ENCODE measurements at places on chromosomes 1 and 21.

GRCh38 chr1:95636897-95637296 lies 402.9 kb downstream of the RWDD3 start:
- no peaks in the 10 kb centered on the region for H3K4me1 ChIP-seq
- H3K36me3 ChIP-seq: no peaks in the 10 kb centered on the region
- H3K4me3 ChIP-seq: no peak overlapping the region
- H3K27ac ChIP-seq: no peak overlapping the region

DNA sequence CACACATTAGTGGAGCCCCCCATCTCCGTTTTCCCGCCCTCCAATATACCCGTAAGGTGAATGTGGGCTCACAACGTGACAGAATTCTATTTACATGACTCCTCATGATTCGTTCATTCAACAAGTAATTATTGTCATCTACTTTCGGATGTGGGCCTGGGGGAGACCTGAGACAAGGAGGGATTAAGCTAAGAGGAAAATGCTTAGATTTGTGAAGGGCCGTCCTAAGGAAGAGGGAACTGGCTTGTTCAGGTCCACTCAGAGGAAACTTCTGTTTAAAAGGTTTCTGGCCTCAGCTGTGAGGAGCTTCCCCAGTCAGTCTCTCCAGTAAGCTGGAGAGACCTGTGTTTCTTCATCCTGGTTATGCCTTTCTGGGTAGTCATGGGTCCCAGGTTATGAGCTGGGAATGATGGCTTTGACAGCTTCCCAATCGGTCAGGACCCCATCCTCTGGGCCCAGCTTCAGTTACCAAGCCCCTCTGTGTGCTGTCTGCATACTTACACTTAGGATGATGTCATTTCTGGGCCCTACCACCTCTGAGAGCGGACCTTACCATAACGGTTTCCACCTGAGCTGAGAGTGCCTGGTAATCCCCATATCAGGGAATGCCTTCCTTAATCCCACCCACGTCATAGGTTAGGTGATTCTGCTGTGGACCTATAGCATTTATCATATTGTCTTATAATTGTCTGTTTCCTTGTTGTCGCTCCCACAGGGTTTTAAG lies 687 bp upstream of the ERI3 start:
- no peak for DNase-seq
- H3K27me3 ChIP-seq: no peaks in the 10 kb centered on the region
- H3K36me3 ChIP-seq: peaks cover 8% of the 10 kb centered on the region
- H3K27ac ChIP-seq: no peak overlapping the region
- peaks cover 33% of the 10 kb centered on the region for H3K4me1 ChIP-seq
- peak overlapping the region; percentile 86 for H3K4me3 ChIP-seq

GRCh38 chr21:42330380-42331371 lies 15.5 kb upstream of the TFF3 start:
- no peak overlapping the region for H3K4me3 ChIP-seq
- no peaks in the 10 kb centered on the region for H3K4me1 ChIP-seq
- DNase-seq: no peak
- peaks cover 9% of the 10 kb centered on the region for H3K27me3 ChIP-seq

GRCh38 chr1:153880962-153881361 lies 41.8 kb downstream of the GATAD2B start:
- no peak overlapping the region for H3K27ac ChIP-seq
- no peaks in the 10 kb centered on the region for H3K4me1 ChIP-seq
- H3K27me3 ChIP-seq: no peaks in the 10 kb centered on the region
- no peak overlapping the region for H3K4me3 ChIP-seq

DNA sequence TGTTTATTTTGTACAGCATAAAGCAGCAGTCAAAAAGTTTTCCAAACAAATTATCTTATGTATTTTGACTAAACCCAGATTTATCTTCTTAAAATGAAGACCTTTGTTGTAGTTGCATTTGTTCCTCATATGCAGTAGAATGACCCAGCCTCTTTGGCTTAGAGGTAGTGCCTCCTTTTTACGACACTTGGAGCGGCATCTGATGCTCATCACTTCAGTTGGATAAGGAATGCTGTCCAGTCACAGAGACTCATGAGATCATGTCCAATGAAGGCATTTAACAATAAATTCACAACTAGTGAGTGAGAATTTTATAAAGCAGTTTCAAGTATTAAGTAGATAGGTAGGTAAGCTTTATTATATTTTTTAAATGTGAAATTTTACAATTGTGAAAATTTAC lies 35.2 kb downstream of the PTPRC start:
- no peak overlapping the region for H3K27ac ChIP-seq
- no peaks in the 10 kb centered on the region for H3K36me3 ChIP-seq
- no peak overlapping the region for H3K4me3 ChIP-seq
- H3K4me1 ChIP-seq: peaks cover 48% of the 10 kb centered on the region
- H3K27me3 ChIP-seq: no peaks in the 10 kb centered on the region

- no peak for DNase-seq
- H3K27ac ChIP-seq: no peak overlapping the region
- H3K36me3 ChIP-seq: no peaks in the 10 kb centered on the region
- H3K4me1 ChIP-seq: no peaks in the 10 kb centered on the region
- H3K4me3 ChIP-seq: no peak overlapping the region
Measured at GRCh38 chr1:76147917-76148316, 73.4 kb downstream of the ST6GALNAC3 start.

DNA sequence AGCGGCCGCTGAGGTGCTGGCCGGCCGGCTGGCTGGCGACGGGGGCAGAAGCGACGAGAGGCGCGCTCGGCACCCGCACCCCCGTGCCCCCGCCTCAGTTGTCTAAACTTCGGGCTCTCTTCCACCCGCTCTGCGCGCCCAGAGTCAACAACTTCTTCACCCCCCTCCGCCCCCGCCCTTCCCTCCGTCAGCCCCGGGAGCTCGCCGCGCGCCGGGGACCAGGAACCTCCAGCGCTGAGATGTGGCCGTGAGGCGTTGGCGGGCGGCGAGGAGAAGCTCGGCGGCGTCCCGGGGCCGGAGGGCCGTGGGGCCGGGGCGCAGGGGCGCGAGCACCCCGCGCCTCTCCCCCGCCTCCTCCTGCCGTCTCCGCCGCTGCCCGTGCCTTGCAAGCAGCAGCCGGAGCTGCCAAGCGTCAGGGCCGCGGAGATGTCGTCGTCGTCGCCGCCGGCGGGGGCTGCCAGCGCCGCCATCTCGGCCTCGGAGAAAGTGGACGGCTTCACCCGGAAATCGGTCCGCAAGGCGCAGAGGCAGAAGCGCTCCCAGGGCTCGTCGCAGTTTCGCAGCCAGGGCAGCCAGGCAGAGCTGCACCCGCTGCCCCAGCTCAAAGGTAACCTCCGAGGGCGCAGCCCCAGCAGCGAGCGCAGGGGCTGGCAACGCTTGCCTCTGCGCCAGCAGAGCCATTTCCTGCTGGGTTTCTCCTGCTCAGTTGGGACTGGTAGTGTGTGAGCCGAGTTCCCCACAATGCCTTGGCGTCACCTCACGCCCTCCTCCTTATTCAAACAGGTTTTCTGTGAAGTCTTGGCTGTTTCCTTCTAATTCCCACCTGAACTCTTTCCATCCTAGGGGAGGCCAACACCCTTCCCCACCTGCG lies 710 bp downstream of the PPP2R5A start:
- peak; percentile 68 for DNase-seq
- no peaks in the 10 kb centered on the region for H3K27me3 ChIP-seq
- peak overlapping the region; percentile 79 for H3K4me3 ChIP-seq
- no peaks in the 10 kb centered on the region for H3K36me3 ChIP-seq
- H3K27ac ChIP-seq: peak overlapping the region; percentile 44
- peaks cover 38% of the 10 kb centered on the region for H3K4me1 ChIP-seq

GRCh38 chr1:225482421-225482950 lies 54.6 kb upstream of the LBR start:
- no peak overlapping the region for H3K4me3 ChIP-seq
- no peak overlapping the region for H3K27ac ChIP-seq
- no peaks in the 10 kb centered on the region for H3K36me3 ChIP-seq
- DNase-seq: no peak
- H3K4me1 ChIP-seq: no peaks in the 10 kb centered on the region
- no peaks in the 10 kb centered on the region for H3K27me3 ChIP-seq

- H3K27ac ChIP-seq: no peak overlapping the region
- H3K36me3 ChIP-seq: no peaks in the 10 kb centered on the region
- peak; percentile 29 for DNase-seq
- H3K27me3 ChIP-seq: no peaks in the 10 kb centered on the region
Measured at GRCh38 chr1:40162753-40163441, 1.7 kb downstream of the RLF start.

DNA sequence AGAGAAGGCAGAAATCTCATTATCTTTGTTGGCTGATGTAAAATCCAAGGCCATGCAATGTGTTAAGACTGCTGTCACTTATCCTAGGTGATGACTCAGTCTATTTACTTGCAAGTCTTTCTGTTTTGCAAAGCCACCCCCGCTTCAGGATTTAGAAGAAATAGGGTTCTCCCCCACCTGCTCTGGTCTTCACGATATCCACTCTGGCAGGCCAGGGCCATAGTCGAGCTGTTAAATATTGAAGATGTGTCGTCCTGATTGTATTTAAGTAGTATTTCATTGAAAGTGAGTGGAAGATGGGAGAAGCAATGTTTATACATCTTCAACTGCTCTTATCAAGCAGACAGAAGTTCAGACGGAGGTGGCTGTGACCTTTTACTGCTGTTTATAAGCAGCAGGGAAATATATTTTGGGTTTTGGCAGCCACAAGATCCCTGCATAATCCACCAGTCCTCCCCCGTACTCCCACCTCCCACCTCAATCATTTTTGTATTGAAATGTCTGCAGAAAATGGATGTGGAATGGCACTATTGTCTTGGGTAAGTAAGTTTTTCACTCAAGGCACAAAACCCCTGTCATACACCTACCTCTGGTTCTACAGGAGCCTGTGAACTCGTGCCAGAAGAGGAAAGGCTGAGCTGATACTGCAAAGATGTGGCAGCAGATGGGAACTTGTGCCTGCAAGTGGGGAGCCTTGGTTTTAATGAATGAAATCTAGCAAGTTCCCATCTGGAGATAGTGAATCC lies 117.4 kb downstream of the MRPS6 start:
- H3K27me3 ChIP-seq: no peaks in the 10 kb centered on the region
- H3K4me3 ChIP-seq: no peak overlapping the region
- no peak overlapping the region for H3K27ac ChIP-seq
- no peaks in the 10 kb centered on the region for H3K4me1 ChIP-seq
- no peaks in the 10 kb centered on the region for H3K36me3 ChIP-seq

GRCh38 chr1:151577173-151577572 lies 34.7 kb upstream of the SNX27 start:
- H3K27ac ChIP-seq: no peak overlapping the region
- no peak for DNase-seq
- no peaks in the 10 kb centered on the region for H3K27me3 ChIP-seq
- peaks cover 49% of the 10 kb centered on the region for H3K36me3 ChIP-seq
- peaks cover 44% of the 10 kb centered on the region for H3K4me1 ChIP-seq

Data from PC-3 (cell line).